ENCODE measurements at places on chromosomes 1 and 21.

- no peak for DNase-seq
Measured at GRCh38 chr21:19013916-19014315, 610.3 kb upstream of the TMPRSS15 start.

- no peak for DNase-seq
Measured at GRCh38 chr1:23556635-23557470, 2.4 kb downstream of the ID3 start.

DNA sequence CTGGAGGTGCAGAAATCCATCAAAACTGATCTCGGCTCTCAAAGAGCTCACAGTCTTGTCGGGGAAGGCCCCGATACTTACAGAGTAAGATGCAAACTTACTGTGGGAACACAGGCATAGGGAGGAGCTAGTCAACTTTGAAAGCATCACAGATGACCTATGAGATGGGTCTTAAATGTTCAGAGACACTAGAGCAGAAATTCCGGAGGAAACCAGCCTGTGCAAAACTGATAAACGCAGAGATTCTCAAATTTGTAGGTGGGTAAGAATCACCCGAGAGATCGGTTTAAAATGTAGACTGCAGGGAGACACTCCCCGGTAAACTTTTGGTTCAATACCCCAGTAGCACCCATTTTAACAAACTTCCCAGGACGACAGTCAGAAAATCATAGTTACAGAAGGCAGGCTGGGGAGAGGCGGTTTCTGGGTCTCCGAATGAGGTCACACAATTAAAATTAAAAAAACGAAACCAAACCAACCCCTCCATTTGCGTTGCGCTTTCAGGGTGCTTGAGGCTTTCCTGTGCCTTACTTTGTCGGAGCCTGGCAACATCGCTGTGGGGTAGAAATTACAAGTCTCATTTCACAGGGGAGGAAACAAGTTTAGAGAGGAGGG lies 755 bp upstream of the THRAP3 start:
- no peak for DNase-seq

- no peak for DNase-seq
Measured at GRCh38 chr1:178101654-178102053, 7.8 kb downstream of the RASAL2 start.

DNA sequence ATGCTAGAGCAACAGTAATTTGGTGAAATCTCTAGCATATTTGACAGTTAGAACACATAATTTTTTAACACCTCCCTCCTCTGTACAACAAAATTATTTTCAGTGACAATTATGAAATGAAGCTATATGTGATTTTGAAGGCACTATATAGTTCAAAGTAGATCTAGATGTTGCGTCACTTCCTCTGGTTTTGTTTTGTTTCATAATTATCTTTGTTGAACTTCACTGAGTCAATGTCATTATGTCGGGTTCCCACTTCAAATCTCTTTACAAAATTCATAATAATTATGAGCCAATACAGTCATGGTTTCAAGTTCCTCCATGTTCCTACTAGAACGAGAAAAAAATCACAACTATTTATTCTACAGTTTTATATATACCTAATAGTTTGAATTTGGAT lies 254.8 kb upstream of the PLXNA2 start:
- DNase-seq, result no peak

GRCh38 chr1:24893431-24893830 lies 36.6 kb downstream of the RUNX3 start:
- DNase-seq, result no peak

DNA sequence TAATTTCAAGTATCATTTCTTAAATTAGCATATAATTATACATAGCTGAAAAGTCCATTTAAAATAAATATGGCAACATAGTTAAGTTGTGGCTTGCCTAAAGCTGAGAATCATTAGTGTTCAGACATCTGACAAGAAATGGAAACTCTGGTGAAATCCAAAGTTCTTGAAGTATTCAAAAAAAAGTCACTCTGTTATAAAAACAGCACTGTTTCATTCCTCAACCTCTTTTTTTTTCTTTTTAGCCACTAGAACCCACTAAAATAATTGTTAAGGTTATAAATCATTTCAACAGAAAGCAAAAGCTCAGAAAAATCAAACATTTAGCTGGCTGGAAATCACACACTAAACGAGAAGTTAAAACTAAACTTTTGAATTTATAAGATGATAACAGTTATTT lies 476.7 kb downstream of the LTN1 start:
- DNase-seq, result no peak

DNA sequence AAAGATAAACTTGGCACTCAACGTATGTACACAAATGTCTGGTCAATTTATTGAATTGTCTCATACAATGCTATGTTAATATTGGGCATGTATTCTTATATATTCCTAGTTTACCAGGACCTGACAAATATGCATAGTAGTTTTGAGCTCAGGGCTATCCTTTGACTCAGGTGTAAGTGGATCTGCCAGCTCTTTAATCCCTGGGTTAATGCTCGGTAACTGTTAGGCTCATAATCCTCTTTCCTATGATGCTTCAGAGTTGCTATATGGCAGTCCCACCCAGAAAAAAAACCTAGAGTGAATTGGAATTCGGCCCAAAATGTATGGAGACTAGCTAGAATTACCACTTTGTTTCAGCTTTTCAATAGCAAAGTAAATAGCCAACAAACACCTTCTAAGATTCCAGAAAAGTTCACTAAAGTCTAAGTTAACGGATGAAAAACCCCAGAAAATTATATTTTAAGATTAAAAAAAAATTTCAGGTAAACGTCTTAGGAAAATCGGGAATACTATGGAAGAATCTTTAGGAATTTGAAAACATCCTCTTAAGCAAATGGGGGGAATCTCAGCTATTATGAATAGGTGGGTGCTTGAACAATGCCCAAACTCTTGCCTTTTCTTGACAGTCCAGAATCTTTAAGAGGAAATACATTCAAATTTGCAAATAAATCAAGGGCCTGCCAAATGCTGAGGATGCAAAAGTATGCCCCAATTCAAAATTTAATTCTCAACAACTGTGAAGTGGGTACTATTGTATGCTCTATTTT lies 10.9 kb downstream of the H3-3A start:
- no peak for DNase-seq

DNA sequence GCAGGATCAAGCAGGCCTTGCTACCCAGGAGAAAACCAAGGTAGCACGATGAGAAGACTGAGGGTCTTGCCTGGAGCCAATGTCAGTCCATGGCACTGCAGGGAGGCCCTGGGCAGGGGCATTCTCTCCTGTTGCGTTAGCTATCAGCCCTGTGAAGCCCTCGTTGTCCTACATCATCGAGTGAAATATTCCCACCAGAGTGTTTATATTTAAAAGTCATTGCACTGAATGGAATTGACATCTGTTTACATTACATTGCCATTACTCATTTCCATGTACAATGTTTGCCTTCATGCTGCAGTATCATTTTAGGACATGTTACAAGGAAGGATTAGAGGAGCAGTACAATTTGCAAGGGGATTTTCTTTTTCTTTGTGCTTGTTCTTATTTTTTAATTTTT lies 243.9 kb downstream of the KAZN start:
- DNase-seq, result no peak
